ENCODE measurements at places on chromosomes 6 and 20. TPM values are rescaled to one million over a fixed set of nuclear protein-coding genes. Genes with fewer than 3 reads are reported as not detected.

OR2J2 gene
- total RNA-seq: not detected

FHL5 gene
- total RNA-seq: 4.9 TPM

DNA sequence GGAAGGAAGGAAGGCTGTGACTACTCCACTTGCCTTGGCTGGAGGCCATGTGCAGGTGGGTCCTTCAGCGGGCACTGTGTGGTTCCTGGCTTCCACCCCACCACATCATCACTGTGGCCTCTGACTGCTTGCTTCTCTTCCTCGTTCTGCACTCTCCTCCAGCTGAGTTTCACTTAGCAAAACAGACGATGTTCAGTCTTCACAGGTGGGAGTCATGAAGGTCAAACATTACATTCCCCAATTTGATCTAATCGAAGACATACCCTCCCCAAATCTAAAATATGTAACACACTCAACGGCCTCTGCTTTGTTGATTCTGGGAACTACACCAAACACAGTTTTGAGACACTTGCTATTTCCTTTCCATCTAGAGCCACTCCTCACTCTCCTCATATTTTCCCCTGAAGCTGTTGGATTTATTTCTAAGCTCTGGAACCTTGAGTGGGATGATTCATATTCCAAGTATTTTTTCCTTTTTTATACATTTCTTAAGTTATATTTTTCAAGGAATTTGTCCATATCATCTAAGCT is 132.5 kb upstream of the FOXA2 start:
- DNase-seq: peak; percentile 51

- DNase-seq: no peak
Measured at GRCh38 chr6:70956451-70957283, at the start of gene B3GAT2. Gene B3GAT2, minus strand, starts transcription at chr6:70957060. Its CDS starts 631 bp downstream, at chr6:70956429.

POPDC3 gene
- 2.9 TPM for total RNA-seq

SYCP2 gene
- total RNA-seq: 1.4 TPM

Data from stomach (tissue), 19 donors.